Karpas-422 (cell line): ENCODE measurements at places on chromosomes 4 and X.

DNA sequence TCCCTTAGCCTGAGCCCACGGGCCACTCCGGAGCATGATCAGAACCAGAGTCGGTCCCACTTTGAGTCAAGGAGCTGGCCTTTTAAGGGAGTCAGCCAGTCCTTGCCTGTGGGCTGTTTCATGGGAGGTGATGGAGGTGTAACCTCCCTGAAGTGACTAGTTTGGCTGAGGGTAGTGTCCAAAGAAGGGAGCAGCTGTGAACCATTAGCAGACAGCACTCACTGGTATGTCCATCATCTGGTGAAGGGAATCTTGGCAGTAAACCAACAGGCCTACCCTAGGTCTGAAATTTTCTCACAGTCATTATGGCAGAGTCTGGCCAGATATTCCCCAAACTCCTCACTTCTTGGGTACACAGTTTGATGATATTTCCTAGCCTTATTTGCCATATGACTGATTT, 12.3 kb upstream of the REPS2 start:
- no peak overlapping the region for H3K27ac ChIP-seq
- no peak for DNase-seq
- H3K4me1 ChIP-seq, result no peaks in the 10 kb centered on the region
- no peaks in the 10 kb centered on the region for H3K36me3 ChIP-seq
- H3K4me3 ChIP-seq, result no peak overlapping the region

DNA sequence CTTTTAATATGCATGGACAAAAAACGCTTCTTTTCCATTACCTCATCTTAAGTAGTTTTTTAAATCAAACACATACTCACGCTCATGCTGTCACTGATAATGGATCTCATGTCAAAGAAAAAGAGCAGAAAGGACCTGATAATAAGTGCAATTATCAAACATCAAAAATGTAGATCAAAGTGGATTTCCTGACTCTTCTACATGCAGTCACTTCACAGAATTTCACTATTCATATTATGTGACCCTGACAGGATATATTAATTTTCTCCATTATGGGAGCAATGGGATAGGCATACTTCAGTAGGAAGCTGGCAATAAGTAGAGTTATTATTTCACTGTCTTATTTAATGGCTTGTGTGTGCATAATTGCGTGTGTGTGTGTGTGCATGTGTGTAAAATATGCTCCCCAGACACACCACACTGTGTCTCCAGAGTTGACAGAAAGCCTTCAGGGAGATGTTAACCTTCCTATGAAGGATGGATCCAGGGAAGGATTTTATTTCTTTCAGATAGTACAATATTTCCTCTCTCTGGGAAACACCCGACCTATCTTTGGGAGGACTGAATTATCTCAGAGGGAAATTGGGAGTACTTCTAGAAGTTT, 445.2 kb downstream of the SH2D1A start:
- no peaks in the 10 kb centered on the region for H3K36me3 ChIP-seq
- H3K27me3 ChIP-seq, result no peaks in the 10 kb centered on the region
- no peak overlapping the region for H3K4me3 ChIP-seq
- no peaks in the 10 kb centered on the region for H3K4me1 ChIP-seq

- no peaks in the 10 kb centered on the region for H3K36me3 ChIP-seq
- no peak overlapping the region for H3K27ac ChIP-seq
- H3K27me3 ChIP-seq, result no peaks in the 10 kb centered on the region
- H3K4me3 ChIP-seq, result no peak overlapping the region
- peak; percentile 84 for DNase-seq
- no peaks in the 10 kb centered on the region for H3K4me1 ChIP-seq
These were observed 105.4 kb upstream of the TBC1D9 start for GRCh38 chr4:140861359-140862176.

- no peaks in the 10 kb centered on the region for H3K27me3 ChIP-seq
- H3K27ac ChIP-seq, result no peak overlapping the region
- no peak overlapping the region for H3K4me3 ChIP-seq
- H3K4me1 ChIP-seq, result no peaks in the 10 kb centered on the region
These were observed 198.6 kb upstream of the AGA start for GRCh38 chr4:177640864-177641263.

DNA sequence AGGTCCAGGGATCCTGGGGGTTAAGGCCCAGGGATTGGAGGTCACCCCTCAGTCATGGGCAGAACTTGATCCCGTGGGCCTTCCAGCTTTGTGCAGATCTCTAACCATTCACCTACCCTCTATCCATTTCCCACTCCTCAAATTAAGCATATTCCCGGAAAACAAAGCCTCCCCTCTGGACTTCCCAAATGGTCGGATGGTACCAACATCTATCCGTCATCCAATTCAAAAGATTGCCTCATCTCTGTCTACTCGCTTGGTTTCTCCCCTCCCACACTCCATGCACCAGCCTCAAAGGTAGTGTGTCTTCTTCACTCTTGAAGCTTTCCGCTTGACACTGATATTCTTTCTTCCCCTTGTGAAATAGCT, 473 bp upstream of the BCLAF3 start:
- no peaks in the 10 kb centered on the region for H3K36me3 ChIP-seq
- H3K4me3 ChIP-seq, result peak overlapping the region; percentile 67
- DNase-seq, result peak; percentile 43
- no peaks in the 10 kb centered on the region for H3K27me3 ChIP-seq
- no peak overlapping the region for H3K27ac ChIP-seq

DNA sequence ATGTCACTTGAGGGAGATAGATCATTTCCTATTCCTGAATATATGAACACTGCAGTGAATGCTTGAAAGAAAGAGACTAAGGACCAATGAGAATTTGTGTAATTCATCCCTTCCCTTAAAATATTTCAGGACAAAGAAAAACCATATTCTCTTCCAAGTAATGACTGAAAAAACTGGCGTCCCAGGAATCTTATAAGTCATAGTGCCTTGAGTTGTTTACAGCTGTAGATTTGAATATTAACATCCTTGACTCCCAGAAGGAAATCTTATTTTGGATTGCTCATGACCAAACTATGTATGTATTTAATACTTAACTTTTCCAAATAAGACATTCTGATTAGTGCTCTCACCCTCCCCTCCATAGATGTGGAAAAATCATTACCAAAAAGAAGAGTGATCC, 55.5 kb downstream of the CLDN22 start:
- no peaks in the 10 kb centered on the region for H3K4me1 ChIP-seq
- no peak overlapping the region for H3K27ac ChIP-seq
- no peaks in the 10 kb centered on the region for H3K27me3 ChIP-seq

DNA sequence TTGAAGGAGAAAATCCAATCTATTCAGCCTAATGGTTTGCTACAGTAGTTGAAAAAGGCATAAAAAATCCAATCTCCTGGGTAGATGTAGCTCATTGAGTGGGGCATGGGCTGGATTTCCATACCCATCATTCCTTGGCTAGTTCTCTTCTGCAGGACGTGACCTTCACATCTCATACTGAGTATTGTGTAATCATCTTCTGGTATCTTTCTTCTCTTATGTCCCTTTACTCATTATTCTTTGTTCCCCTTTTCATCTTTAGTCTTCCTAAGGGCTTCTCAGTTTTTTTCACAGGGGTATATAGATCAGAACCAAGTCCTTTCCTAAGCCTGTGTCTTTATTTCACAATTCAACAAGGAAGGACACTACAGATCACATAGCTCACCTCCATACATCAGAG, 727.6 kb upstream of the MAGEB2 start:
- H3K27me3 ChIP-seq, result no peaks in the 10 kb centered on the region
- DNase-seq, result no peak
- no peak overlapping the region for H3K27ac ChIP-seq
- no peaks in the 10 kb centered on the region for H3K4me1 ChIP-seq

DNA sequence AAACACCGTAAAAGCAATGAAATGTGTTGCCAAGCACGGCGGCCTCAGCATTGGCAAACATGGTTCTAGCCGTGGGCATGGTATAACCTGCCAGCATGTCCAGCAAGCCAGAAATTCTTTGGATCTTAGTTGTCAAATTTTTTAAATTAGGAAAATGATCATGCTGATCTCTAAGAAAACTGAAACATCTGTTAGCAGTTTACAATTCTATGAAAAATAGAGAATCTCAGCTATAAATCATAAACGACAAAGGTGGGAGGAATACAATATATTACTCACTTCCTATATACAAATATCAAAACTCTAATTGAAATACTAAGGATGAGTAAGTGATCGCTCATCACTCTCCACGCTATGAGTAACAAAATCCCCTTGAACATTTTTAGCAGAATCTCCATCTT, 130.3 kb downstream of the ADGRA3 start:
- DNase-seq, result no peak
- H3K27me3 ChIP-seq, result no peaks in the 10 kb centered on the region
- no peaks in the 10 kb centered on the region for H3K36me3 ChIP-seq
- H3K4me1 ChIP-seq, result no peaks in the 10 kb centered on the region
- no peak overlapping the region for H3K27ac ChIP-seq

- H3K27me3 ChIP-seq, result no peaks in the 10 kb centered on the region
- DNase-seq, result no peak
- no peaks in the 10 kb centered on the region for H3K4me1 ChIP-seq
- no peak overlapping the region for H3K27ac ChIP-seq
These were observed 43.1 kb downstream of the SRPX2 start for GRCh38 chrX:100687128-100687527.
